Activated CD4-positive, alpha-beta T cell treated with anti-CD3 and anti-CD28 coated beads, Interleukin-2, amount 50 U/mL, for 16 hours (primary cell): ENCODE measurements at places on chromosomes 16 and 17.

DNA sequence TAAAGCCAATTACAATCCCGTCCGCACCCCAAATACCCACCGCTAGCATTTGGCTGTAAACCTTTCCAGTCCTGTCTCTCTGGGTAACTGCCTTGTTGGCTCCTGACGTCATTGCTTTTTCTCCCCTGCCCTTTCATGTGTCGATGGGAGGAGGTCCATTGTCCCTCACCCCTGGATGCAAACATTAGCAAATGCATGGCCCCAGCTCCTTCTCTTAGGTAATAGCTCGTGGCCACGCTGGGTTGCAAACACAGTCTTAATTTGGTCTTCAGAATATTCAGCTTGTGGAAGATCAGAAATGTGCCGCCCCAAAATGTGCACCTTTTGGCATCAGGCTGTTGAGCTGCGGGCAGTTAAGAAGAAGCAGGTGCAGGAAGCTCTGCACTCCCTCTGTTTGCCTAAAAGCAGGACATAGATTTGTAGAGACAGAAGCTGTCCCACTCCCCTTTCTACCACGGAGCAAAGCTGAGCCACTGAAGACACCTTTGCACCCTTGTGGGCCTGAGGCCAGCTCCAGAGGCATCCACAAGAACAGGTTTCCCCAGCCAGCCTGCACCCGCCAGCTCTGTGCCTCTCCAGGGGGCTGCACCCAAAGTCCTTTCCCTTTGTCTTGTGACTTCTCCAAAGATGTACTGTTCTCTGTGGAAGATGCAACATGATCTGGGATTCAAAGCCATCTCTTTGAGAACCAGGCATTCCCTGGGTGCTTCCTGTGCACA lies 127.3 kb downstream of the MGAT5B start:
- DNase-seq, result no peak

DNA sequence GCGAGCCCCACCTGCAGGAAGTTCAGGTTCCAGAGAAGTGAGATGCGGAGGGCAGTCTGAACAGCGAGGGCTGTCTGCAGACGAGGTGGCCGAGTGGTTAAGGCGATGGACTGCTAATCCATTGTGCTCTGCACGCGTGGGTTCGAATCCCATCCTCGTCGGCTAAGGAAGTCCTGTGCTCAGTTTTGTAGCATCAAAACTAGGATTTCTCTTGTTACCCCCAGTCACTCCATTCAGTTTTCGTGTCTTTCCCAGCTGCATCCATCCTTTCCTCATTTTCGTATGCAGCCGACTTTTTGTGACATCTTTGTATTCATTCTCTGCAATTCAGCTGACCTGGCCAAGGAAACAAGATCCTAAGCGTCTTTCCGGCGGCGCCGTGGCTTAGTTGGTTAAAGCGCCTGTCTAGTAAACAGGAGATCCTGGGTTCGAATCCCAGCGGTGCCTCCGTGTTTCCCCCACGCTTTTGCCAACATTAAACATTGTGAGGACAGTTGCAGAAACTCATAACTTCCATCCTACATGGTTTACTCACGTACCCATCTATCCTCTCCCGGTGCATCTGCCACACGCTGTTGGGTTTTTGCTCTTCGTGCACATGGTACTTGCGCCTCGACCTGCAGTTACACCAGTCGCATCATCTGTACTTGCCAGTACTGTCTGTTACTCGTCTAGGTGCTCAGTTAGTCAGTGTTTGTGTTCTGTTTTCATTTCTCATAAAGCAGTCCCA lies 3.0 kb downstream of the BORCS6 start:
- peak; percentile 97 for DNase-seq

GRCh38 chr16:80846680-80847079 lies 42.3 kb upstream of the CDYL2 start:
- DNase-seq, result no peak

DNA sequence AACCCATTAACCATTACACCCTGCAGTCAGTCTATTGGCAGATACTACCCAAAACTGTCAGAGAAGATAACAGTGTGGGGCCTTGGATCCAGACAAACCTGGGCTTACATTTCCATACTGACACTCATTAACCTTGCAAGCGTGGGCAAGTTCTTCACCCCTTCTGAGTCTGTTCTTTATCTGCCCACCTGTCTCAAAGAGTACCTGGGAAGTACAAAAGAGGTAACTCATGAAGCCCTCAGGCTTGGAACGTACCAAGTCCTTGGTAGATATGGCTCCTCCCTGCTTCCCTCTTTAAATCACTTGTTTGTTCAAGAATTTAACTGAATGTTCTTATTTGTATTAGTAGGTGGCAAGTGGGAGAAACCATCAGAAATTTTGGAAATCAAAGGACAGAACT lies 2.5 kb upstream of the IGSF6 start:
- no peak for DNase-seq

DNA sequence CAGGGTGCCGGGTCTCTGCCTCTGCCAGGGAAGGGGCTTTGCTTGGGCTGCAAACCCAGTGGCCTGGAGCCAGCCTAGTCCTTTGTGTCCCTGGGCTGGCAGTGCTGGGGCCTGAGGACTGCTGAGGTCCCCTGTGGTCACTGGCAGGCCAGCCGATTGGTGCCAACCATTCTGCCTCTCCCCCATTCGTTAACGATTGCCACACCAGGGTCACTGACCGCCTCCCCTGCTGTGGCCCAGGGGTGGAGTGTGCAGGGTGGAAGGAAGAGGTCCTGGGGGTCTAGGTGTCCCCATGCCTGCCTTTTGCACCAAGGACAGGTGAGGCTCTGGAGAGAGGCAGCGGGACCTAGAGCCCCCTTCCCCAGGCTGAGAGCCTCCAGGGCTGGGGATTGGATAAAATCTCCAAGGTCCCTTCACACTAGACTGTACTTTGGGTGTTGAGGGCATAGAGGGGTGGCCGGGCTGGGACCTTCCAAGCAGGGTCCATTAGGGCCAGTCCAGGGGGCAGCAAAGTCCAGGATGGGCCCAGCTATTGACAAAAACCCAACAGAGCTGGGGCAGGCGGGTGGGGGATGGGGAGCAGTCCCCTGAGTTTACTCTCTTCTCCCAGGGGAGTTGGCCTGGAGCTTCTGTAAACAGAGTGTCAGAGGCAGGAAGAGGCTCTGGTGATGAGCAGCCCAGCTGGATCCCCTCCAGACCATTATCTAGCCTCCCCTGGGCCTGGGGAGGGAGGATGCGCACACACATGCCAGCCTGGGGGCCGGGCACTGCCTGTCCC lies 1.1 kb downstream of the VASN start:
- DNase-seq, result no peak

- no peak for DNase-seq
Observed at GRCh38 chr17:78746263-78746948, 35.7 kb downstream of the CYTH1 start.

- DNase-seq, result no peak
Observed at GRCh38 chr17:66807182-66807581, 27.7 kb upstream of the CACNG5 start.

GRCh38 chr17:29176558-29177351 lies 3.4 kb downstream of the MYO18A start:
- peak; percentile 56 for DNase-seq

GRCh38 chr16:31382485-31383161 lies 10.5 kb upstream of the ITGAD start:
- peak; percentile 64 for DNase-seq

GRCh38 chr17:75806822-75807500 lies 22.4 kb downstream of the UNK start:
- no peak for DNase-seq

DNA sequence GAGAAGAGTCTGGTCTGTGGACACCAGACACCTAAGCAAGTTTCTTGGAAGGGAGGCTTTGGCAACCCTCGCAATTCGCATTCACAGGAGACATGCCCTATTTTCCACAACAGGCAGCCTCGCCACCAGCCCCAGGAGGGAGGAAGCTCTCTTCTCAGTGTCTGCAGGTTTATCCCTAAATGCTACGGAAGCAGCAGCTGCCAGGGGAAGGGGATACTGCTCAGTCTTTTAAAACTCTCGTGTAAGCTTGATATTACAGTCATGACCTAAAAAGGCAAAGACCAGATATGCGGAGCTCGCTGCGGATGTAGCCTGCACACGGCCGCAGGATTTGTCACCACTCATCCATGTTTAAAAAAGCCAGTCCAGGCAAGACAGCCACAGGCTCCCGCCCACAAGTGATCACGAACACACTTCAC lies 159.2 kb upstream of the RPH3AL start:
- DNase-seq, result no peak

DNA sequence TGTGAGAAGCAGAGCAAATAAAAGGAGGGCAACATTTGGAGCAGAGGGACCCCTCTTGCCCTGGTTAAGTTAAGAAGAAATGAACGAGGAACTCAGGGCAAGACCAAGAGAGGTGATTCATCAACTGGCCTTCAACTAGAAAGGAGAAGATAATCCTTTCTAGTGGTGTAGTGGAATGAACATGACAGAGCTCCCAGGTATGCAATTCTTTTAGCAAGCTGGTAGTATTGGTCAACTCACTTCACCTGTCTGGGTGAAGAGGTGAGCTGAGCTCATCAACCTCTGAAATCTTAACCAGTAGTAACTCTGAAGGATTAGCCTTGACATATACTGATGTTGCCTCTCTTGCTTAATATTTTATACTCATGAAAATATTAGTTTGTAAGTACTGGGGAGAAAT lies 1024.7 kb upstream of the GOT2 start:
- no peak for DNase-seq

- DNase-seq, result no peak
Observed at GRCh38 chr17:32489320-32490100, 2.7 kb downstream of the CDK5R1 start.

GRCh38 chr17:51533219-51533618 lies 272.9 kb downstream of the UTP18 start:
- no peak for DNase-seq

DNA sequence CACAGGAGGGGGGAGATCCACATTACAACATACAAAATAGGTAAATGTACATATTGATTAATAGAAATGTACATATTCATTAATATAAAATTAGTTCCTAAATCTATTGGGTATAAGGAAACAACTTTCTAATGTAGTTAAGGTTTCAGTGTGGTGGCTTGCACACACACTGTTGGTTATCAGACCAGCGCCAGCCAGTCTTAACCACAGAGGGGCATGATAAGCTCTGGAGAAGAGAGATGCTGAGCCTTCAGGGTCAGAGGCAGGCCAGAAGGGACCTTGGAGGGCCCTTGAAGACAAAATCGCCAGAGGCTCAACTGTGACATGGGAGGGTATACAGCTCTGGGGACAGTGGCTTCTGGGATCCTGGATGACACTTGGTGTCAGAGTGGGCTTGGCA lies 10.9 kb upstream of the ZFP90 start:
- no peak for DNase-seq

GRCh38 chr16:78817200-78817739 lies 717.8 kb downstream of the WWOX start:
- DNase-seq, result no peak

DNA sequence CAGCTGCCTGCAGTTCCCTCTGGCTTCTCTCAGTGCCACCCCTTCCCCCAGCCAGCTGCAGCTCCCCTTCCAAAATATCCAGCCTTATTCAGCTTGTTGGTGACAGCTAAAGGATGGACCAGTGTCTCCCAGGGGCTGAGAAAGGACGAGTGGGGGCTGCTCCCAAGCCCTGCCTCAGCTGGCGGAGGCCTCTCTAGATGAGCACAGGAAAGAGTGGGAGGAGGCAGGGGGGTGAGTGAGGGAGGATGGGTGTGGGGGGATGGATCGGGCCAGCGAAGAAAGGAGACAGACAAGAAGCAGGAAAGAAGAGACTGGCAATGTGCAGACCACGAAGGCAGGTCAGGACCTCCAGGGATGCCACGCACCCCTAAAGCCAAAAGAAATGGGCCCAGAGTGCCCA lies 17.5 kb downstream of the PIPOX start:
- no peak for DNase-seq

DNA sequence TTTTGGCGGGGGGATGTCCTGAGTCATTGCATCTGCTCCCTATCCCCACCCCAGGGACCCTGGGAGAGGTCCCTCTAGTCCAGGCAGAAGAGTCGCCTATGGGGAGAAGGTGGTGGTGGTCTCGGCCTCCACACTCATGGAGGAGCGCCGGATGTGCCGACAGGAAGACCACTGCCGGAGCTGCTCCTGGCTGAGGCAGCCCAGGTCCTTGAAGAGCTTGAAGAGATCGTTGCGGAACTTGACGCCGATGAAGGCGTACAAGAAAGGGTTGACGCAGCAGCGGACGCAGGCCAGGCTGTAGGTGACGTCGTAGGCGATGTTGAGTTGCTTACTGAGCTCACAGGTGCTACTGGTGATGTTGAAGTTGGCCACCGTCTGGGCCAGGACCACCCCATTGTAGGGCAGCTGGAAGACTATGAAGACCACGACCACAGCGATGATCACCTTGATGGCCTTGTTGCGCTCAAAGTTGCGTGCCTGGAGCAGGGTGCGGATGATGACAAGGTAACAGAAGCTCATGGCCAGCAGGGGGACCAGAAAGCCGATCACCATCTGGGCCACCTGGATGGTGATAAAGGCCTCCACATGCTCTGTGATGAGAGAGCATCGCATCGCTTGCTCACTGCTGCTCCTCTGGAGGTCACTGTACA lies 10.5 kb downstream of the CCR7 start:
- DNase-seq, result no peak

DNA sequence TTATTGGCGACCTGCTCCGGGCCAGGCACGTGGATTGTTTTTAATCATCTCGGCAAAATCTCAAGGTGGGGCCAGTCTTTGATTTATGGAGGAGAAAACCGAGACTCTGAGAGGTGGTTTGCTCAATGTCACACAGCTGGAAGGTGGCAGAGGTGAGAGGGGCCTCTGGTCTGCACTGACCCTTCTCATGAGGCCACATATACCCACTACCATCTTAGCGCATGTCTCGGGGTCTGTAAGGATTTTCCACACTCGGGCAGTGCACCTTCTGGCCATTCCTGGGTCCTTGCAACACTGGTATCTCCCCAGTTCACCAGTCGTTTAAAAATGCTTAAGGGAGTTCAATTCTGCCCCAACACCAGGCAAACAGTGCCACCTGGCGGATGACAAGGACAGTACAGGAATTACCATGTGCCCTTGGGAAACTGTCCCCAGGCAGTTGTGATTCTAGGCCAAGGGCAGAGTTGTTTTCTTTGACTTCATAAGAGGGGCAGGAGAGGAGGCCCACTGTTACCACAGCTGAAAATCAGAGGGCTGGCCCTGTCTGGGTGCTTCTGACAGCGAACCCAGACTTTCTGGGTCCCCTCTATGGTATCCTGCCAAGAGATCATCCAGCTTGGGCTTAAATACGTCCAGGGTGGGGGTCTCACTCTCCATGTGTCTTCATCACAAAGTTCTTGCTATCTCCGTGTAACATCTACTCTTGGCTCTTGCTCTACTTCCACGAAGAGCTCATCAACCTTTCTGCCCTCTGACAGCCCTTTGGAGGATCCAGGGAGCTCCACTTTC lies 39.4 kb upstream of the RAI1 start:
- peak; percentile 77 for DNase-seq

GRCh38 chr17:47204722-47205418 lies 4.3 kb upstream of the MYL4 start:
- DNase-seq, result peak; percentile 63

GRCh38 chr17:82239401-82239925 lies 10.6 kb downstream of the SLC16A3 start:
- DNase-seq, result no peak

DNA sequence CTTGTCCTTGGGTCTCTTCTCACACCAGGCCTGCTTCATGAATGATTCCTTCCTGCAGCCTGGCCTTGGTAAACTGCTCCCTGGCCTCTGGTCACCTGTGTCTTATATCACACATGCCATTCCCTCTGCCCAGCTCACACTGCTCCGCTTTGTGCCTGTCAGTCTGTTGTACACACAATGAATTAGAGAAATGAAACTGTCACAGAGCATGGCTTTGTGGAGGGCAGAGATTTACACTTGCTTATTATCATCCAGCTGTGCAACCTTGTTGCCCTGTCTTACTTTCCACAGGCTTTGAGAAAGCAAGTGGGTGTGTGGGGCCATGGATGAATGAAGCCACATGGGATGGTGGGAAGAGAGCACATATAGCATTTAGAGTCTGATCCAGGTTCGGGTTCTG lies 22.4 kb downstream of the ALDH3A2 start:
- DNase-seq, result no peak

GRCh38 chr17:9178319-9178718 lies 157.0 kb downstream of the NTN1 start:
- no peak for DNase-seq
